ENCODE measurements at places on chromosomes 7 and 10.
A peak's percentile ranks its signal among the peaks of the same experiment; 100 is the strongest.

GRCh38 chr10:128875956-128876736 lies 590.9 kb upstream of the MGMT start:
- H3K4me3 ChIP-seq, result no peak overlapping the region
- H3K36me3 ChIP-seq, result no peaks in the 10 kb centered on the region
- no peak overlapping the region for H3K27ac ChIP-seq
- no peak for DNase-seq

GRCh38 chr10:114694062-114694461 lies 36.0 kb upstream of the ABLIM1 start:
- H3K27ac ChIP-seq, result no peak overlapping the region
- no peak for DNase-seq
- H3K4me3 ChIP-seq, result no peak overlapping the region
- no peaks in the 10 kb centered on the region for H3K27me3 ChIP-seq
- no peaks in the 10 kb centered on the region for H3K36me3 ChIP-seq

- no peaks in the 10 kb centered on the region for H3K27me3 ChIP-seq
- no peak for DNase-seq
- no peaks in the 10 kb centered on the region for H3K36me3 ChIP-seq
- H3K27ac ChIP-seq, result no peak overlapping the region
- H3K4me1 ChIP-seq, result no peaks in the 10 kb centered on the region
These were observed 220.0 kb upstream of the DPP6 start for GRCh38 chr7:153832160-153832559.

DNA sequence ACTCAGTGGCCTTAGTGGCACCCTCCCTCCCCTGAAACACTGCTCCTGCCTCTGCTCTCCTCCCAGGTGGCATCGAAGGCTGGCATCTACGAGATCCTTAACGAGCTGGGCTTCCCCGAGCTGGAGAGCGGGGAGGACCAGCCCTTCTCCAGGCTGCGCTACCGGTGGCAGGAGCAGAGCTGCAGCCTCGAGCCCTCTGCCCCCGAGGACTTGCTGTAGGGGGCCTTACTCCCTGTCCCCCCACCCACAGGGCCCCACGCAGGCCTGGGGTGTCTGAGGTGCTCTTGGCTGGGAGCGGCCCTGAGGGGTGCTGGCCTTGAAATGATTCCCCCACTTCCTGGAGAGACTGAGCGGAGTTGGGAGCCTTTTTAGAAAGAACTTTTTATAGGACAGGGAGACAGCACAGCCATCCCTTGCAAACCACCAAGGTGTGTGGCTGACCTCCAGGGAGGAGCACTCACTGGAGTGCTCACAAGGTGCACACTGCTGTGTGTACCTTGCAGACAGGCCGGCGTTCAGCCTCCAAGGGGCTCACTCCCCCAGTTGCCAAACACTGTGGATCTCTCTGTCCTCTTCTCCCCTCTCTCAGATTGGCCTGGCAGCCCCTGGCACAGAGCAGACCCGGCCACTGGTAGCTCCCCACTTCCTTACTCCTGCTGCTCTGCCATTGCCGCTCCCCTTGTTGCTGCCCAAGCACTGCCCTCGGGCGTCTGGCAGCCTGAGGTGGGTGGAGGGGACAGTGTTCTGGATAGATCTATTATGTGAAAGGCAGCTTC lies 35.8 kb downstream of the PRF1 start:
- H3K27me3 ChIP-seq, result no peaks in the 10 kb centered on the region
- H3K36me3 ChIP-seq, result no peaks in the 10 kb centered on the region
- DNase-seq, result no peak
- no peaks in the 10 kb centered on the region for H3K4me1 ChIP-seq

DNA sequence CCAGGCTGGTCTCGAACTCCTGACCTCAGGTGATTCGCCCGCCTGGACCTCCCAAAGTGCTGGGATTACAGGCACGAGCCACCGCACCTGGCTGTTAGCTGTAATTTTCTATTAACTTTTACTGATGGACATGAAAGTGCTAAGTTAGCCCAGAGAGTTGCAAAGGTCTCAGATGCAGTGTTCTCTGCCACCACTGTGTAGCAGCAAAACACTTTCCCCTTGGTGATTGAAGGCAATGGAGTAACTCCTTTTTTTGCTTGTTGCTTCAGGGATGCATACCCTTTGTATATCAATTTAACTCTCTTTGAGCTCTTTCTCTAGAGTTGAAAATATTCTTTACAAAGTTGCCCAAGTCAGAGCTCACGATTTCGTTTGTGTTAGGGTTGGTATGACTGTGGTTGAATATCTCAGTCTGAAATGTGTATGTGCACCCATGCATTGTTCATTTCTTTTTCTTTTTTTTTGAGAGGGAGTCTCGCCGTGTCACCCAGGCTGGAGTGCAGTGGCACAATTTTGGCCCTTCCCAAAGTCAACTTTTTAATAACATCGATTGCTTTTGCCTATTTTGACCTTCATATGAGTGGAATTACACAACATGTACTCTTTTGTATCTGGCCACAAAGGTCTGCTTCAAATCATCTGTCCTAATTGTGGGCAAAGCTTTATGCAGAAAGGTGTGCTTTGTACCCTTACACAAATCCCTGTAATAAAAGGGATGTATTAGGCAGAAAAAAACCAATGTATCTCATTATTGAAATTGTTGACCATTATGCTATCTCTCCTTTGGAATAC lies 52.6 kb downstream of the GTF2I start:
- DNase-seq, result no peak
- H3K27me3 ChIP-seq, result no peaks in the 10 kb centered on the region
- no peak overlapping the region for H3K4me3 ChIP-seq
- H3K36me3 ChIP-seq, result peaks cover 56% of the 10 kb centered on the region
- H3K27ac ChIP-seq, result no peak overlapping the region
- H3K4me1 ChIP-seq, result no peaks in the 10 kb centered on the region

DNA sequence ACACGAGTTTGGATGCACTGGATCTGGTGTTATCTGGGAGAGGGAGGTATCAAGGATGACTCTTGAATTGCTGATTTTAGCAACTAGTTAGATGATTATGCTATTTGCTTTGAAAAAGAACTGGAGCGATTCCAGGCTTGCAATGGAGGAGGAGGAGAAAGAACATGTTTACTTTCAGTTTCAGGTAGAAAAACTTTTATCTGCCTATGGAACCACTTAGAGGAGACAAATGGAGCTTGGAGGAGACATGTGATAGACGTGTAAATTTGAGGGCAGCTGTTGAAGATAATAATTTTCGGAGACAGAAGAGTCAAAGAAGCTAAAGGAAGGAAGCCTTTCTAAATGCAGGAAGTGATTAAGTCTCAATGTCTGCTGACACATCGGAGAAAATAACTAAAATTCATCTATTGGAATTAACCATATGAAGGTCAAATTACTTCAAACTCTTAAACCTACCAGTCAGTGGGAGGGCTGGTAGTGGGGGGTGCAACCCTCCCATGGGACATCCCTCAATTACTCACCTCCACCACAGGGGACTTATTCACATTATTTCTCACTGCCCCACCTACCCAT lies 56.4 kb upstream of the GNAI1 start:
- no peaks in the 10 kb centered on the region for H3K4me1 ChIP-seq
- no peak overlapping the region for H3K27ac ChIP-seq
- no peaks in the 10 kb centered on the region for H3K36me3 ChIP-seq

- H3K27me3 ChIP-seq, result no peaks in the 10 kb centered on the region
- peaks cover 52% of the 10 kb centered on the region for H3K4me1 ChIP-seq
- H3K27ac ChIP-seq, result peak overlapping the region; percentile 27
These were observed 744.7 kb upstream of the GALNT17 start for GRCh38 chr7:70387217-70387616.

- no peaks in the 10 kb centered on the region for H3K27me3 ChIP-seq
- no peaks in the 10 kb centered on the region for H3K36me3 ChIP-seq
- no peaks in the 10 kb centered on the region for H3K4me1 ChIP-seq
- no peak for DNase-seq
- H3K27ac ChIP-seq, result no peak overlapping the region
These were observed 576.5 kb downstream of the PTPRN2 start for GRCh38 chr7:158010961-158011693.

- no peak overlapping the region for H3K27ac ChIP-seq
- H3K27me3 ChIP-seq, result no peaks in the 10 kb centered on the region
- peaks cover 18% of the 10 kb centered on the region for H3K4me1 ChIP-seq
- no peak overlapping the region for H3K4me3 ChIP-seq
These were observed 38.2 kb downstream of the PARP12 start for GRCh38 chr7:140024585-140024984.

- no peaks in the 10 kb centered on the region for H3K27me3 ChIP-seq
- no peak for DNase-seq
- no peaks in the 10 kb centered on the region for H3K36me3 ChIP-seq
These were observed 39.0 kb downstream of the SCIN start for GRCh38 chr7:12609561-12609960.

DNA sequence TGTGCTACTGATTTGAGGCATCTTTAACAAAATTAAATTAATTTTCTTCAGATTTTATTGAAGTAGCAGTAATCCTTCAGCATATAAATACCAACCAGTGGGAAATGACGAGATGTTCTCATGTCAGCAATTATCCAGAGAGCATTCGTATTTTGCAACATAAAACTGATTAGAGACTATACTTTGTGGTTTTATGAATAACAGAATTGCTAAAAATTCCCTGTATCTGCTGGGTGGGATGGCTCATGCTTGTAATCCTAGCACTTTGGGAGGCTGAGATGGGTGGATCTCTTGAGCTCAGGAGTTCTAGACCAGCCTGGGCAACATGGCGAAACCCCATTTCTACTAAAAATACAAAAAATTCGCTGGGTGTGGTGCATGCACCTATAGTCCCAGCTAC lies 56.9 kb downstream of the ATAD1 start:
- DNase-seq, result no peak
- H3K27ac ChIP-seq, result no peak overlapping the region
- H3K4me3 ChIP-seq, result no peak overlapping the region
- no peaks in the 10 kb centered on the region for H3K4me1 ChIP-seq

GRCh38 chr7:64875658-64876406 lies 27.2 kb upstream of the ZNF273 start:
- no peak overlapping the region for H3K4me3 ChIP-seq
- no peaks in the 10 kb centered on the region for H3K4me1 ChIP-seq
- no peak overlapping the region for H3K27ac ChIP-seq
- DNase-seq, result no peak
- H3K27me3 ChIP-seq, result no peaks in the 10 kb centered on the region

DNA sequence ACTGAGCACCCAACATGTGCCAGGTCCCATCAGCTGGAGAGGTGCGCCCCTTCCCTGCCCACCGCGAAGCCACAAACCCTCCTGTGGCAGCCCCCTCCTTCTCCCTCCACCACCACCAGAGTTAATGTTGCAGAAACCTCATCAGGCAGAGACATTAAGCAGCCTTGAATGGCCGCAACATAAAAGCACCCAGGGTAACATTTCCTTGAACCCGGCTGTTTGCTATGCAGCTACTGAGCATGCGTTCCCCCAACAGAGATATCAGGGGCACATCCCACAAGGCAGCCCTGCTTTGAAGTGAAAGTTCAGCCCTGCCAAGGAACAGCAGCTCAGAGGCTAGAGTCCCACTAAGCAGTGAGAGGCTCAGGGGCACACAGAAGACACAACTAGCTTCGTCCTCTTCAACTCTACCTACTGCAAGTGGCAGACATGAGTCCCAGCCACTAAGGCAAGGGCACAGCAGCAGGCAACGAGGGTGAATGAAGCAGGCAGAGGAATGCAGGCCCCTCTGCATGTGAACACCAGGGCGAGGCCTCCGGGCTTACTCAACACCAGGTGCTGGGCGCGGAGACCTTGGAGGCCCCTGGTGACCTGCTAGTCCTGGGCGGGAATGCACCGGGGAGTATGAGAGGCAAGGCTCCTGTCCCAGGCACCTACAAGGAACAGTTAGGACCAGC lies 107.4 kb downstream of the SLIT1 start:
- peaks cover 3% of the 10 kb centered on the region for H3K27me3 ChIP-seq
- no peaks in the 10 kb centered on the region for H3K36me3 ChIP-seq
- H3K27ac ChIP-seq, result no peak overlapping the region
- no peaks in the 10 kb centered on the region for H3K4me1 ChIP-seq
- no peak for DNase-seq
- H3K4me3 ChIP-seq, result no peak overlapping the region

- H3K36me3 ChIP-seq, result no peaks in the 10 kb centered on the region
- no peak for DNase-seq
- H3K27me3 ChIP-seq, result no peaks in the 10 kb centered on the region
- H3K27ac ChIP-seq, result no peak overlapping the region
- no peak overlapping the region for H3K4me3 ChIP-seq
These were observed 30.6 kb upstream of the SLC29A3 start for GRCh38 chr10:71288461-71288860.

GRCh38 chr10:14564268-14564744 lies 210.4 kb downstream of the FAM107B start:
- H3K4me1 ChIP-seq, result no peaks in the 10 kb centered on the region
- no peaks in the 10 kb centered on the region for H3K36me3 ChIP-seq
- H3K27ac ChIP-seq, result no peak overlapping the region
- no peak overlapping the region for H3K4me3 ChIP-seq

GRCh38 chr7:6056616-6057015 lies 25.4 kb downstream of the ANKRD61 start:
- no peak overlapping the region for H3K27ac ChIP-seq
- H3K4me3 ChIP-seq, result no peak overlapping the region
- no peaks in the 10 kb centered on the region for H3K27me3 ChIP-seq
- no peak for DNase-seq
- H3K36me3 ChIP-seq, result peaks cover 14% of the 10 kb centered on the region

GRCh38 chr10:119245272-119245671 lies 37.9 kb downstream of the GRK5 start:
- no peak for DNase-seq
- no peaks in the 10 kb centered on the region for H3K36me3 ChIP-seq
- no peaks in the 10 kb centered on the region for H3K27me3 ChIP-seq
- H3K4me1 ChIP-seq, result peaks cover 23% of the 10 kb centered on the region
- no peak overlapping the region for H3K4me3 ChIP-seq

DNA sequence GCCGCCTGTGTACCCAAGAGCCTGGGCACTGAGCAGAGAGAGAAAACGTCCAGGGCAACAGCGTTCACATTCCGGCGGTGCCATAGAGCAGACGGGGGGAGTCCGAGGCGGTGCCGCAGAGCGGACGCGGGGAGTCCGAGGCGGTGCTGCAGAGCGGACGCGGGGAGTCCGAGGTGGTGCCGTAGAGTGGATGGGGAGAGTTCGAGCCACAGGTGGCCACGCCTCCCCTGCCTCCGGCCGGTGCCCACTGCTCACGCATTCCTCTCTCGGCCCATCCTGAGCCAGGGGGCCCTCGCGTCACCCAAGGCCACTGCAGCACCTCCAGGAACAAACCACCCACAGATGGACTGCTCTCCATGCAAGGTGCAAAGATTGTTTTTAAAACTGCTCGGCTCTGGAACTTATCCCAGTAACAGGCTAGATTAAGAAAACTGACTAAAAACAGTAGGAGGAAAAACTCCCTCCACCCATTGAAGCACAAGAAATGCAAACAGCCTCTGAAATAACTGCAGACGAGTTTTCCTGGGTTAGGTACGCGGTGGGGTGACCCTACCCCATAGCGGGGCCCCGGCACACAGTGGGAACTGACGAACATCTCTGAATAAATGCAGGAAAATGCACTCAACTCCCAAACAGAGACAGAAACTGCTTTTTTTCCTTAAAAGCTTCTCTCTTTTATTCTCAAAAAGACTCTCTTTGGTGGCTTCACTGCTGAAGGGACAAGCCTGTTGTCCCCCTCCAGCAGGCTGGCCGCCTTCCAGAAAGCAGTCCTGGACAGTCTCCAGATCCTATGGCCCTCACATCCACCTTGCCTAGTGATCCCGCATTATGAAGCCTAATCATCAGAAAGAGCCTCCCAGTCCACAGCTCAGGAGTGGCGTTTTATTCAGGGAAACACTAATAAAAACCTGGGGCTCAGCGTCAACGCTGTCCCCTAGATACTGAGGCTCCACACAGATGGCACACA lies 55.9 kb downstream of the DIP2C start:
- H3K4me1 ChIP-seq, result peaks cover 11% of the 10 kb centered on the region
- no peak for DNase-seq
- H3K4me3 ChIP-seq, result peak overlapping the region; percentile 29
- peak overlapping the region; percentile 12 for H3K27ac ChIP-seq

GRCh38 chr10:49220679-49221078 lies 32.5 kb upstream of the TMEM273 start:
- H3K27ac ChIP-seq, result no peak overlapping the region
- no peak overlapping the region for H3K4me3 ChIP-seq
- H3K36me3 ChIP-seq, result no peaks in the 10 kb centered on the region
- no peak for DNase-seq
- no peaks in the 10 kb centered on the region for H3K27me3 ChIP-seq

Data from thoracic aorta (tissue), 2 donors.